ENCODE measurements at places on chromosomes 5 and 9.

DNA sequence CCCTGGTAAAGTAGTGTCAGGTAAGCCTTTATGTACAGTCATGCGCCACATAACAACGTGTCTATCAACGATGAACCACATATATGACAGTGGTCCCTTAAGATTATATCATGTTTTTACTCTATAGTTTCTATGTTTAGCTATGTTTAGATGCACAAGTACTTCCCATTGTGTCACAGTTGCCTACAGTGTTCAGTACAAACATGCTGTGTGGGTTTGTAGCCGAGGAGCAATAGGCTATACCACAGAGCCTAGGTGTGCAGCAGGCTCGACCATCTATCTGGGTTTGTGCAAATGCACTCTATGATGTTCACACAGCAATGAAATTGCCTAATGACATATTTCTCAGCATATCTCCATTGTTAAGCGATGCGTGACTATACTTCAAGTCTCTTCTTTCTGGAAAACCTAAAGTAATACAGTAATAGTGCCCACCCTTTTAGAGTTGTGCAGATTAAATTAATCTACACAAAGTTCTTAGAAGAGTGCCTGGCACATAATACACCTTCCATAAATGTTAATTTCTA lies 295.9 kb downstream of the ARHGAP26 start:
- peaks cover 45% of the 10 kb centered on the region for H3K4me1 ChIP-seq
- H3K36me3 ChIP-seq: peaks cover 75% of the 10 kb centered on the region
- H3K27ac ChIP-seq: peak overlapping the region; percentile 92
- H3K4me3 ChIP-seq: no peak overlapping the region

GRCh38 chr5:132489051-132489770 lies 1.4 kb downstream of the IRF1 start:
- H3K36me3 ChIP-seq: peaks cover 57% of the 10 kb centered on the region
- no peaks in the 10 kb centered on the region for H3K27me3 ChIP-seq
- H3K4me3 ChIP-seq: peak overlapping the region; percentile 94
- peak overlapping the region; percentile 91 for H3K27ac ChIP-seq
- H3K4me1 ChIP-seq: peaks cover 77% of the 10 kb centered on the region

GRCh38 chr9:87991151-87991870 lies 17.0 kb upstream of the CDK20 start:
- no peak overlapping the region for H3K27ac ChIP-seq
- no peak overlapping the region for H3K4me3 ChIP-seq
- H3K4me1 ChIP-seq: no peaks in the 10 kb centered on the region
- no peaks in the 10 kb centered on the region for H3K36me3 ChIP-seq
- H3K27me3 ChIP-seq: peaks cover 40% of the 10 kb centered on the region

GRCh38 chr9:72363908-72364678 lies 915 bp downstream of the ZFAND5 start:
- H3K27ac ChIP-seq: peak overlapping the region; percentile 89
- peak; percentile 72 for DNase-seq
- peaks cover 37% of the 10 kb centered on the region for H3K36me3 ChIP-seq
- H3K4me1 ChIP-seq: peaks cover 47% of the 10 kb centered on the region

GRCh38 chr5:151614565-151614964 lies 23.4 kb upstream of the FAT2 start:
- H3K27ac ChIP-seq: no peak overlapping the region
- no peak for DNase-seq
- no peak overlapping the region for H3K4me3 ChIP-seq

- no peaks in the 10 kb centered on the region for H3K36me3 ChIP-seq
- H3K4me3 ChIP-seq: no peak overlapping the region
- no peak overlapping the region for H3K27ac ChIP-seq
Measured at GRCh38 chr5:79349047-79349446, 113.1 kb downstream of the JMY start.

GRCh38 chr9:6049798-6050197 lies 34.4 kb upstream of the RANBP6 start:
- H3K4me1 ChIP-seq: peaks cover 5% of the 10 kb centered on the region
- no peaks in the 10 kb centered on the region for H3K36me3 ChIP-seq
- no peak overlapping the region for H3K4me3 ChIP-seq
- H3K27ac ChIP-seq: no peak overlapping the region

Data from activated naive CD8-positive, alpha-beta T cell treated with anti-CD3 and anti-CD28 coated beads, Interleukin-2, amount 50 U/mL, for 24 hours (primary cell).